ENCODE measurements at places on chromosomes 4 and X.

DNA sequence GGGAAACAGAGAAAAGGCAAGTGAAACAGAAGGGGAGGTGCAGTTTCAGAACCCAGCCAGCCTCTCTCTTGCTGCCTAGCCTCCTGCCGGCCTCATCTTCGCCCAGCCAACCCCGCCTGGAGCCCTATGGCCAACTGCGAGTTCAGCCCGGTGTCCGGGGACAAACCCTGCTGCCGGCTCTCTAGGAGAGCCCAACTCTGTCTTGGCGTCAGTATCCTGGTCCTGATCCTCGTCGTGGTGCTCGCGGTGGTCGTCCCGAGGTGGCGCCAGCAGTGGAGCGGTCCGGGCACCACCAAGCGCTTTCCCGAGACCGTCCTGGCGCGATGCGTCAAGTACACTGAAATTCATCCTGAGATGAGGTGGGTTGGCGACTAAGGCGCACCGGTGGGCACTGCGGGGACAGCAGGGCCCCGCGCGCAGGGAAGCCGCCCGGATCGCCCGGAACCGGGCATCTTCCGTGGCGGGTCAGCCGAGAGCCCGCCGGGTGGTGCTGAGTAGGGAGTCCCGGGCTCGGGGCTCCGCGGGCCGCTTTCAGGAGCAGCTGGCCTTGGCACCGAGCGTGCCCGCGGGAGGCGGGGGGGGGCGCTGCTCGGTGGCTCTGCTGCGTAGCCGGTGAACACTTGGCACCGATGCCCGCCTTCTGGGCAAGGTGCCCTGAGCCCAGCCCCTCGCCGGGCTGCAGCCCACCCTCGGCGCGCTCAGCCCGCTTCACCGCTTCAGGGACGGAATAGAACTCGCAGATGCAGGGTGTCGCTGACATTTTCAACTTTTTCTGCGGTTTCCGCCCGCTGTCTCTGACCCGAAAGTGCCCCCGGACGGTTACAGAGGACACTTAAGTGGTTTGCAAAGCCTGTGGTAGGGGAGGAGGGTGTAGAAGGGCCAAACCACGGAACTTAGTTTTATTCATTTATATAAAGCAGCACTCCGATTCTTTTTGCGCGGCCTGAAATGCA lies at the start of gene CD38:
CD38 (plus strand) TSS at position 40 of the 953 bp plus-strand sequence; CDS start at position 127, 87 bp downstream.
- DNase-seq = peak; percentile 8

- DNase-seq = no peak
Observed at GRCh38 chr4:20086067-20086798, 165.5 kb upstream of the SLIT2 start.

DNA sequence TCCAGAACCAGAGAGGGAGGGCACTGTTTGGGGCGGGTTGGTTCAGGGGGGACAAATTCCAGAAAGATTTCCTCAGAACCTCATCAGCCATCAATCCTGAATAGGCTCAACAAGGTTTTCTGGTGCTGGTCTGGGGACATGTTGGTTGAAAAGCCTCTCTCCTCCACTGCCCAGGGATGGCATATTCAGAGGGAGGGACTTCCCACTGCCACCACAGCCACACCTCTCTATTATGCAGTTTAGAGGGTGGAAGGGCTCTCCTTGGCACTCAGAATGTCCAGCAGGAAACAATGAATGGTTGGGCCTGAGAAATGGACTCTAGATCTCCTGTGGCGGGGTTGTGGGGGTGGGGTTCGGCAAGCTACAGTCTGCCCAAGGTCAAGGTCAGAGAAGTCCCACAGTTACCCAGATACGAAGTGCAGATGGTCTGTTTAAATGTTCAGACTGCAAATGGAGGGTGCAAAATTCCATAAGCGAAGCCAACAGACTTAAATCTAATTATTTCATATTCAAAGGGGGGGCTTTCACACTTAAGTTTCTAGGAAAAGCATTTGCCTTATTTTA lies 70.7 kb downstream of the LEF1 start:
- no peak for DNase-seq

DNA sequence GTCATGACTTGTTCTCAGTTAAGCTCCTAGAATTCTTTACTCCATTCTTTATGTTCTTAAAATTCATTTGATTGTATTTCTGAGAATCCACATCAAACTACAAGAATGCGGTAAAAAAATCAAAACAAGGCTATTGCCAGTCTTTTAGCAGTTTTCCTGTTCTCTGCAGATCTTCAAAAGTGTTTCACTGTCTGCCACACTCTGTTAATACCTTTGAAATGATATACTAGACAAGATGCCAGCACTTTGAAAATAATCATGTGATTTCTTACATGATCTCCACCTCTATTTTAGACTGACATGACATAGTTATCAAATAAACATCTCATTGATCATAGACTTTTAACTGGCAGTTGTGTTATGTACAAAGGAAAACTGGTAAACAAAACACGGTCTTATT lies 30.1 kb upstream of the GPRIN3 start:
- DNase-seq = no peak

DNA sequence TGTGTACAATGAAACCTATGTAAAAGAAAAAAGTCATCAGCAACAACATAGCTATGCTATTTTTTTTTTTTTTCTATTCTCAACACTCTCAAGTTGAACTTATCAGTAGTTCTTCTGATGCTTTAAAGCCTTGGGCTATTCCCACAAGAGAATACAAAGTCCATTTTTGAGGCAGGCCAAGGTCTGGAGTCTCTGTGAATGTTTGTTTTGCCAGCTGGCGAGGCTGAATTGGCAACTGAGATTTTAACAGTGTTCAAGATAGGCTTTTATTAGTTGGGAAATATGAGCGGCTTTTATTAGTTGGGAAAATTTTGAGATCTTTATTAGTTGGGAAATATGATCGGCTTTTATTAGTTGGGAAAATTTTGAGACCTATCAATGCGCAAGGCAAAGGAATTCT lies 336.6 kb downstream of the SLITRK2 start:
- DNase-seq = no peak

- no peak for DNase-seq
Observed at GRCh38 chrX:99833821-99834220, 576.3 kb downstream of the PCDH19 start.

DNA sequence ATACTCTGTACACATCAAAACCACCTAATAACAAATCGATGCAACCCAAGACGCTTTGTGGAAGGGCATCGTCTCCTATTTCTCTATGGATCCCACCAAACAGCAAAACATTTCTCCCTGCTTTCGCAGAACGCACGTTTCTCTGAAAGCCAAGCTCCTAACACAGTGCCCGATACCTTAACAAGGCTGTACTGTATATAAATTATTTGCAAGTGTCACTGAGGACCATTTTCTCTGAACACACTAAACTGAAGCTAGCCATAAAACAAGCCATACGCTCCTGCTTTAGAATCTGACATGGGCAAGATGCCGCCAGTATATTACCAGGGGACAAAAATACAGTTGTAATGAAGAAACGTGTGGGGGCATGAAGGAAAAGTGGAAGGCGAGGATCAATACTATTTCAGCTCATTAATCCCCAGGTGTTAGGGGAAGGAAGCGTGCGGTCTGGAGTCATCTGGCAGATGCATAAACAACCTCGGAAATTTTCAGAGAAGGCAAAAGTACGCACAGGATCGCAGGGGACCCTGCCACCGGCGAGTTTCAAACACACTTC lies 703 bp downstream of the KCNIP4 start:
- DNase-seq = no peak

GRCh38 chrX:39840581-39841093 lies 257.1 kb downstream of the BCOR start:
- no peak for DNase-seq
